ENCODE measurements at places on chromosomes 7 and 10.

DNA sequence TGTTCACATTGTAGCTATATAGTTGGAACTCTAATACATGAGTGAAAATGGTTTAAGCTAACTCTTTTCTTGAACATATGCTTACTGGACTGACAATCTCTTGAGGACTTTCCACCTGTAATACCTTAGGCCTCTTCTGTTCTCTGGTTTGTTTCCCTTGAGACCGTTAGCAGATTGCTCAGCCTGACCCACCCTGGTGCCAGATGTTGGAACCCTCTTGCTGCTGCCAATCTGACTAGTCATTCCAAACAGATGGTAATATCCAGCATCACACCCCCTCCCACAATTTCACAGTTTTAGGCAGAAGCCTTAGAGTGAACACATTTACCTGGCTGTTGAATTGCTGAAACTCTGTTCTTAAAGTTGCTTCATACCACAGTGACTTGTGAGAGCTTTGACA is 18.7 kb downstream of the CALD1 start:
- no peak for DNase-seq

GRCh38 chr7:30726296-30727006 is 25.5 kb upstream of the INMT start:
- DNase-seq = no peak

GRCh38 chr7:137165241-137165640 is 178.3 kb downstream of the PTN start:
- DNase-seq = no peak

- peak; percentile 80 for DNase-seq
Measured at GRCh38 chr10:78177491-78178185, 144.0 kb downstream of the RPS24 start.

DNA sequence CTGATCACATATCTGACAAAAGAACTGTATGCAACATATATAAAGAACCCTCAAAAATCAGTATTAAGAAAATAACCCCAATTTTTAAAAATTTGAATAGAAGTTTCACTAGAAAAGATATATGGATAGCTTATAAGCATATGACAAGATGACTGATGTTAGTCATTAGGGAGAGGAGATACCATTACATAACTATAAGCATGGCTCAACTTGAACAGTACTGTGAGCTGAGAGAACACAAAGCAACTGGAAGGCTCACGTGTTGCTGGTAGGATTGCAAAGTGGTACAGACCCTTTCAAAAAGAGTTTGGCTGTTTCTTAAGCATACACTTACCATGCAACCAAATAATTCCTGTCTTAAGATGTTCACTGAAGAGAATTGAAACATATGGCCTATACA is 14.7 kb downstream of the CCDC71L start:
- DNase-seq = no peak

- no peak for DNase-seq
Measured at GRCh38 chr10:36457751-36458150, 667.6 kb upstream of the ANKRD30A start.

DNA sequence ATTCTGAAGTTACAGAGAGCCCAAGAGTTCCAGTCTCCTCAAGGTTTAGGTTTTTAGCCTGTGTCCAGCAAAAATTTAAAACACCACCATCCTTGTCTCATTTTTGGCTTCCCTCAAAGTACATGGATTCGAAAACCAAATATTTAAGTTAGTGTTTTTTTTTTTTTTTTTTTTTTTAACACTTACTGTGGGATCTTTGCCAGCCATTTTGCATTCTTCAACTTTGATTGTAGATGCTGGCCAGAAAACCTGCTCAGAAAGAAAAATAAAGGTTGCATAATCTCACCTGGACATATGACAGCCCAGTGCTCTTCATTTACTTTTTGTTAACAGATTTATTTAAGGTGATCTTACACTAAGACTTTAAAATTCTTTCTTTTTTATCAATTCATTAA is 91.6 kb downstream of the SEMA3C start:
- DNase-seq = no peak
